Hematopoietic multipotent progenitor cell treated with erythropoietin and hydrocortisone succinate and interleukin-3 and kit ligand, for 15 days (in vitro differentiated cells): ENCODE measurements at places on chromosomes 2 and 18.

DNA sequence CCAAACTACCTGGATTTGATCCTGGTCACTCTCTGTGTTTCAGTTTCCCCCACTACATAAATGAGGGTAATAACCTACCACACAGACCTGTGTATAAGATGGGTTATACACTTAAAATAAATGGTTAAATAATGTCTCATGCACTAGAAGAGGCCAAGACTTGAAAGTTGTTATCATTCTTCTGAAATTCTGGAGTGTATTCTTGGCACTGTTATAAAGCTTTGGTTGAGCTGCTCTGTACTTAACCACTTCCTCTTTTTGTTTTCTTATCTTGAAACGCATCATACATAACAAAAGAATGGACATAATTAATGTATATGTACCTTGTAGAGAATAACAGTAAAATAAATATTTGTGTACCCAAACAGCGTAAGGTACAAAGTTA is 281.0 kb downstream of the AFF3 start:
- DNase-seq = no peak

DNA sequence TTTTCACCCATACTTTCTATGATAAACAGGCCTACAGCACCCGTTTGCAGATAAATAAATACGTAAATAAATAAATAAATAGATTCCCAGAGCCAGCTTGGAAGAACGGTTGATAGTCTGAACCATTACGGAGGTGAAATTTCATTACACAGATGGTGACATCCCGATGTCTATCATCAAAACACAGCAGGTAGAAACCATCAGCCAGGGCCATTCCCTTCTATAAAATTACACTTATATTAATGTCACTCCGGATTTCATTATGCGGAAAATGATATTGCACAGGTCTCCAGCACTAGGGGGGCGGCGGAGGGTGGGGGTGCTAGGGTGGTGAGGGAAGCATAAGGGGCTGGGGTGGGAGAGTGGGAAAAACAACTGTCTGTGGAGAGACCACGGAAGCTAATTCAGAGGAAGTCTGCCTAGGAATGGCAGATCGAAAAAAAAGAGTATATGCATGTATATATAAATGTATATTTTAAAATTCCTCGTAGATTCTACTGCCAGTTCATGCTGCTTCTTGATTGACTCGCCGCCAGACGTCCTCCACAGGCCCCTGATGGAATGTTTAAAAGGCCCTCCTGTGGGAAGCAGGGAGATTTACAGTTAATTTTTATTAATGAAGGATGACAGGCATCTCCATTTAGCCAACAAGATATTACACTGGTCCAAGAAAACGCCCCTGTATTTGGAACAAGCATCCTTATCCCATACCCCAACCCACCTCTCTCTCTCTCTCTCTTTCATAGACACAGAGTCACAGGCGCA is 1906.0 kb upstream of the PIK3C3 start:
- no peak for DNase-seq

DNA sequence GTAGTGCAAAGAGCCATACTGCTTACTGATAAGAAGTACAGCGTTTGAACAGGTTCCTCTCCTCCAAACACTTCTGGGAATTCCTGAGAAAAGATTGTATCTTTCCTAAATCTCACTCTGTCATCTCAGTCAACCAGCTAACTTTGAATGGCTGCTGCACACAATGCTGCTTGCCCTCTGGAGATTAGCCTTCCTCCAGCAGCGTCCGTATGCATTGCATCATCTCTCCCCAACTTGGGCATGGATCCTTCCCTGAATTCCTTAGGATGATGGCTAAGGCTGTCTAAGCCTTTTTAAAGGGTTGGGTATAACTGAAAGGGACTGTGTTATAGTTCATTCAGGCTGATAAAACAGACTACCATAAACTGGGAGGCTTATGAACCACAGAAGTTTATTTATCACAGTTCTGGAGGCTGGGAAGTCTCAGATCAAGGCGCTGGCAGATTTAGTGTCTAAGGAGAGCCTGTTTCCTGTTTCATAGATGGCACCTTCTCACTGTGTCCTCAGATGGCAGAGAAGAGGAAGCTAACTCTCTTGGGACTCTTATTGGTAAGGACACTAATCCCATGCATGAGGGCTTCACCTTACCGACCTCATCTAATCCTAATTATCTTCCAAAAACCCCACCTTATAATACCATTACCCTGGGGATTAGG is 105.3 kb downstream of the PAX3 start:
- no peak for DNase-seq

- no peak for DNase-seq
These were observed 44.6 kb downstream of the SMAD4 start for GRCh38 chr18:51074605-51075004.

GRCh38 chr2:128511731-128512378 is 193.2 kb upstream of the HS6ST1 start:
- no peak for DNase-seq

GRCh38 chr2:42369532-42370229 is 8.7 kb upstream of the COX7A2L start:
- DNase-seq = no peak

- DNase-seq = no peak
These were observed 114.0 kb downstream of the FAM210A start for GRCh38 chr18:13612196-13612997.

GRCh38 chr18:48708807-48709206 is 170.0 kb downstream of the CTIF start:
- DNase-seq = no peak

- DNase-seq = peak; percentile 58
These were observed at the start of gene FAM124B for GRCh38 chr2:224401641-224402342. TSS of gene FAM124B (minus strand) at chr2:224402107. CDS start at chr2:224401768, 339 bp downstream.

DNA sequence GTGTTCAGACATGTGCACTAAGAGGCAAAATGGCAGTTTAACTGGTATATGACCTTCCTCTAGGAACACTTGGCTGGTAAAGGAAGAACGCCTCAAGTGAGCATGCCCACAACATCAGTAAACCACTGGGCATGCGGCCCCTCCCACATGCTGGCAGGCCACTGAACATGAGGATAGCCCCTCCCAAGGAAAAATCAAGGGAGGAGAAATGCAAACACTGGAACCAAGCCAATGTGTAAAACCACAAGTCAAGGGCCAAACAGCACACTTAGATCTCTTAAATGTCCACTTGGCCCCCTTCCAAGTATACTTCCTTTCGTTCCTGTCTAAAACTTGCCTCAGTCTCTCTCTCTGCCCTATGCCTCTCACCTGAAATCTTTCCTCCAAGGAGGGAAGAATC is 980.8 kb downstream of the TSN start:
- no peak for DNase-seq

DNA sequence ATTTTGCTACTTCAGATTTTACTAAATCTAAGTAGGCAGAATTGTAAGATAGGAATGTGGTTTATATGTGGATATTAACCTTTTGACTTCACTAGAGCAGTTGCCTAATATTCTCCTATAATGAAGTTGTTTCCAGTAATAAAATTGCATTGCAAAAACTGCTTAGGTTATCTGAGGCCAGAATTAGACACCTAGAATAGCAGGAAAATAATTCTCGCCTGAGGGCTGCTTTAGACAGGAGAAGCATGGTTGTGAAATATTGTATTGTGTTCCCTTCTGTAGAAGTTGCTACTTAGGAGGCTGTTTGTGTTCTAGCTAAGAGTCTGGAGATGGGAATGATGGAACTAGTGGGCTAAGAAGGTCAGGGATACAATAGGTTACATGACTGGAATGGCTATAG is 146.3 kb downstream of the PLCL1 start:
- DNase-seq = no peak

- DNase-seq = no peak
These were observed 127.6 kb upstream of the DLGAP1 start for GRCh38 chr18:4582431-4583335.

DNA sequence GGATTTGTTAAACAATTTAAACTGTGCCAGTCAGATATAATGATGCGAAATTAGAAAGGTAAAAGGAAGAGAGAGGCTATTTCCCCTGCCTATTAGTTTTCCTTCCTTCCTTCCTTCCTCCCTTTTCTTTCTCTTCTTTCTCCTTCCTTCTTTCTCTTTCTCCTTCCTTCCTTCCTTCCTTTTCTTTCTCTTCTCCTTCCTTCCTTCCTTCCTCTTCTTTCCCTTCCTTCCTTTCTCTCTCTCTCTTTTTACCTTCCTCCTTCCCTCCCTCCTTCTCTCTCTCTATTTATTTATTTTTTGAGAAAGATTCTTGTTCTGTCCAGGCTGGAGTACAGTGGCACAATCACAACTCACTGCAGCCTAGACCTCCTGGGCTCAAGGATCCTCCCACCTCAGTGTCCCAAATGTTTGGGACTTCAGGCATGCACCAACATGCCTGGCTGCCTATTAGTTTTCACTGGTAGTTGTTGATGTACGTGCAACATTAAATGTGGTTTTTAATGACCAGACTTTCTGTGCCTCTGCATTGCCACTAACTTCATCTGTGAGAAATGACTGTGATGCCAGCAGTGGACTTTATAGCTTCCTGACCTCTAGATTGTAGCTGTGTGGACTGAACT is 48.7 kb upstream of the NFE2L2 start:
- DNase-seq = no peak

GRCh38 chr2:215654148-215654819 is 218.4 kb upstream of the FN1 start:
- DNase-seq = no peak

GRCh38 chr2:175008801-175009495 is 3.8 kb upstream of the CHN1 start:
- no peak for DNase-seq

GRCh38 chr2:112021290-112021689 is 33.8 kb upstream of the TMEM87B start:
- no peak for DNase-seq

DNA sequence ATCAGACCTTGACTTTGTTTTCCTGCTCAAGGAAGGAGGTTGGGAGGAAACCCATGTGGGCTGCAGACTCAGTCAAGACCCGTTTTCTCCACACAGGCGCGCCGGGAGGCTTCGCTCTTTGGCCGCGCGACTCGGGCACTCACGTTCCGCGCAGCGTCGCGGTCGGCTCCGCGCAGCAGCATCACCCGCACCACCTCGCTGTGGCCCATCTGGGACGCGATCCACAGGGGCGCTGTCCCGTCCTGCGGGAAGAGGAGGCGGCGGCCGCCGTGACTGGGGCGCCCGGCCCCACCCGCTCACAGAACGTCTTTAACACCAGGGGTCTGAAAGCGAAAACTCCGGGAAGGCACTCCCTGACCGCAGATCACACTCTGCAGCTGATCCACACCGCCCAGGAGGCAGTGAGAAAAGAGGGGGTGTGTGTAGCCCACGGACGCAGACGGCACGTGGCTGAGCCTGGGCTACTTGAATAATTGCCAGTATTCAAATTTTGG is 33.1 kb upstream of the NPC1 start:
- DNase-seq = no peak

DNA sequence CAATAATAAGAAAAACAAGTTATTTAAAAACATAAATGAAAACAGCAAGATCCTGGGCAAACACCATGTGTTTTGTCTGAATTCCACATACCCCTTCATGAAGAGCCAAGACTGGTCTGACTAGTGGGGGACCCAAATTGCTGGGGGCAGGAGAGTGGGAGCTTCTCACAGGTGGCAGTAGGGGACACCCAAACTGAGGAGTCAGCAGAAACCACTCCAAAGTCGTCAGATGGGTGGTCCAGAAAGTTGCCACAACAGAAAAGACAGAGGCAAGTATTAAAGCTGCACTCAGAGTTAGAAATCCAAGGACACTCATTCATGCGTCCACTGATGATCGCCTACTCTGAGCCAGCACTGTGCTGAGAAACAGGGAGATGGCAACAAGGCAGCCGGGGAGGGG is 12.3 kb upstream of the LCLAT1 start:
- DNase-seq = no peak

DNA sequence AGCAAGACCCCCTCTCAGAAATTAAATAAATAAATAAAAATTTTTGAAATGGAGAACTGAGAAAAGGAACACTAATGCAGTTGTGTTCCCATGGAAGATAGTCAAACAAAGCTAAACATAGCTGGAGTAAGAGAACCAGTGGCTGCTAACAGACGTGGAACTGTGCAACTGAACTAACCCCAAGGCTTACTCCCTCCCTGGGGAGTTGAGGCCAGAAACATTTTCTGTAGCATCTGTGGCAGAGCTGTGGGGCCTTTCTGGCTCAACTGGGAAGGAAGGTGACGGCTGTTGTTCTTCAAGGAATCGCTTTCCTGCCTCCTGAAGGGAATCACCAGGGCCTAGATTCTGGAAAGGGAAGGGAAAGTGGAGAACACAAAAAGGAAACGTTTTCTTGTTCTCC is 53.9 kb upstream of the B3GNT2 start:
- DNase-seq = no peak

DNA sequence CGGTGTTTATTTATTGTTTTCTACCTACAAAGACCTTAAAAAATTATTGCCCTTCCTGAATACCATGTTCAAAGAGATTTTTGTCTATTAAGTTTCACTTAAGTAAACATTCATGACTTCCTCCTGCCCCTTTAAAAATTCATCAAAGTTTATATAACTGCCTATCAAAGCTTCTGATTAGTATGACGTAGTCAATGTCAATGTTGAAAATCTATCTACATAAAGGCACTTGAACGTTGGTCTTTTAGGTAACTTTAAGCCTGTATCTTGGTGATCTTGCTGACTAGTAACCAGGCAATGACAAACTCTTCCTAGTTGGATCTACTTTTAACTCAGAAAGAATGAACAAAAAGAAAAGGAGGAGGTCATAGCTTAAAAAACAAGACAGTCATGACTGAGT is 97.2 kb downstream of the MAIP1 start:
- no peak for DNase-seq

DNA sequence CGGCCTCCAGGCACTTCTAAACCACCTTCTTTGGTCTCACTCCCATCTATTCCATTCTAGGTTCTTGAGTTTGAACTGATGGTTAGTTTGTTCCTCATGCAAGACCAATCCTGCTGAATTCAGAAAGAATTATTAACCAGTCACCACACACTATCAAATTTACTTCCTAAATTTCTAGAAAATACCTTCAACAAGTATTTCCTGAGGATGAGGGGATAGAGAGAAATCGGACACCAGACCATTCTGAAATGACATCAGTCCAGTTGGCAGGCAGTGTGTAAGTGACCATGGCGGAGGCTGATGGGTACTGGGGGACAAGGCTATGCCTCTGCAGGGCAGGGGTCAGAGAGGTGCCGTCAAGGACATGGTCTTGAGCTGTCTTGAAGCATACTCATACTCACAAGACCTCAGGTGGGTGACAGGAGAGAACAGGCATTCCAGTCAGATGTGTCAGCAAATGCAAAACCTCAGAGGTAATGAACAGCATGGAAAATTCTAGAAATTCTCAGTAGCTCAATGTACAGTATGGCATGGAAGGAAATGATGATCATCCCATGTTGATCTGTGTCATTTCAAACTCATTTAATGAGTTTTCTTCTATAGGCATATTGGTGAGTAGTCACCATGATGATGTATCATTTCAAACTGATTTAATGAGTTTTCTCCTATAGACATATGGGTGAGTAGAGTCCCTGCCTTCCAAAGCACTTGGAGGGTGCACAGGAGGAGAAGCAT is 119.6 kb downstream of the DDX1 start:
- no peak for DNase-seq

GRCh38 chr2:35116151-35116550 is 1239.4 kb upstream of the CRIM1 start:
- no peak for DNase-seq
